Activated CD4-positive, alpha-beta T cell treated with anti-CD3 and anti-CD28 coated beads, Interleukin-10, Interleukin-2, amounts not matched to agents 100 ng/mL and 50 ng/mL, durations not matched to agents 16 hours and 8 hours (primary cell): ENCODE measurements at places on chromosomes 4 and X.

- no peak for DNase-seq
Observed at GRCh38 chr4:23290656-23291055, 597.9 kb downstream of the GBA3 start.

GRCh38 chrX:19725641-19726040 is 161.8 kb downstream of the SH3KBP1 start:
- peak; percentile 40 for DNase-seq

DNA sequence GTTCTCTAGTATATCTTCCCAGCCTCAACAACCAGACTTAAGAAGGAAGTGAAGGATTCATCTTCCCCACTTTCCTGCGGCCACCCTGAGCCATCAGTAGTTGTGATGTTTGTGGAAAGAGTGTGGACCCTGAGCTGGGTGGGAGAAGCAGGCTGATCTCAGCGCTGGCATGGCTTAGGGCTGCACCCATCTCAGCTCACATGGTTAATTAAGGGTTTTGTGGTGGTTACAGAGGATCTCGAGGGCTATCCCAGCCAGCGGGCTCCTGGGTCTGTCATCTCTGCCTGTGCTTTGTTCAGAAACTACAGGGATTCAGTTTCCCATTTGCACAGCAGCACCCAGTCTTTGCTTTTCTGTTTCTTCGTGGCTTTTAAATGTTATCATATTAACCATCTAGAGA is 163.4 kb downstream of the PTTG2 start:
- no peak for DNase-seq

DNA sequence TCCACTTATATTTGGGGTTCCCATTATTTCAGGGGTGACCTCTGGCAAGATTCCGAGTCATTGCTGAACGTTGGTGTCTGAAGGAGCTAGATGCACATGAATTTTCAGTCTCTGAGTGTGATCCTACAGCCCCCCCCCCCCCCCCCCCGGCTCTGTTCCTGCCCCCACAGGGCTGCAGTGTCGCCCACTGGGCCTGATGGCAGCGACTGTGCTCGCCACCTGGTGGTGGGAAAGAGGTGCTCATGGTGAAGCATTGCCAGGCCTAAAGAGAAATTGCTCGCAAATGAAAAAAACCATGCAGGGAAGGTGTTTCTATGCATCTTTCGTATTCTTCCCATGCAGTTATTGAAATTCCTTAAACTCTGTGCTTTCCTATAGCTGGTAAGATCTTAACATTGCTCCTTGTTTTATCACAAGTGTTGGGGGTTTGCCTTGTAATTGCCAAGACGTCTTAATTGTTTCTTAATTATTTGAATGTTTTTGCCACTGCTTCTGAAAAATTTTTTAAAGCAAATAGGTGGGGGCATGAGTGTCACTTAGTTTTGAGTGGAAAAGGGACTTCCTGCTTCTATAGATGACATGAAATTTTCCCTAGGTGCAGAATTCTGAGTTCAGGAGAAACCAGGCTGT is 63.2 kb downstream of the CLDN22 start:
- peak; percentile 55 for DNase-seq

DNA sequence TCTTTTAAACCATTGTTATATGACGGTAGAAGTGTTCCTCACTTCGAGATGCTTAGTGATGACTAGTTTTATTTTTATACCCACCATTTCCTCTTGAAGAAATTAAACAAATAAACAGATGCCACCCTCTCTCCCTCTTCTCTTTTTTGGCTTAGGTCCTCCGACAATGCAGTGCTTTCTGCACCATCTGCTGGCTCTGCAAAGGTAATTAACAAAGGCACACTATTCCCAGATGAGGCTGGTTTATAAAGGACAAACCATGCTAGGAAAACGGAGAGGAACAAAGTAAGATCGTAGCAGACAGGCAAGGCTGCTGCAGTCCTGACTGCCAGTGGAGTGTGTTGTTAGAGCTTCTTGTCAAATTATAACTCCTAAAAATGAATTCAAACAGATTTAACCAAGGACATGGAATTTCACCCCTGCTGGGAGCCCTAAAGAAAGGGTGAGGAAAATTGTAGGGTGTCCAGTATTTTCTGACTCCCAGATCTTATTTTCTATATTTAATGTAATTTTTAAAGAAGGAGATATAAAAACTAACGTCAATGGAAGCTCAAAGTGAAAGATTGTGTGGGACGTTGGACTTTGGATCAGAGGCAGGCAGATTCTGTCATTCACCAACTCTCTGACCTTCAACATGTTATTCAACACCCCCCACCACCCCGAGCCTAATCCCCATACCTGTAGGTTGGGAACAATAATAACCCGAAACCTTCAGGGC is 142.1 kb downstream of the CPEB2 start:
- DNase-seq = no peak

- DNase-seq = no peak
Observed at GRCh38 chrX:130245441-130245840, 23.3 kb downstream of the ZNF280C start.
